ENCODE measurements at places on chromosomes 3 and 15.
A peak's percentile ranks its signal among the peaks of the same experiment; 100 is the strongest.

DNA sequence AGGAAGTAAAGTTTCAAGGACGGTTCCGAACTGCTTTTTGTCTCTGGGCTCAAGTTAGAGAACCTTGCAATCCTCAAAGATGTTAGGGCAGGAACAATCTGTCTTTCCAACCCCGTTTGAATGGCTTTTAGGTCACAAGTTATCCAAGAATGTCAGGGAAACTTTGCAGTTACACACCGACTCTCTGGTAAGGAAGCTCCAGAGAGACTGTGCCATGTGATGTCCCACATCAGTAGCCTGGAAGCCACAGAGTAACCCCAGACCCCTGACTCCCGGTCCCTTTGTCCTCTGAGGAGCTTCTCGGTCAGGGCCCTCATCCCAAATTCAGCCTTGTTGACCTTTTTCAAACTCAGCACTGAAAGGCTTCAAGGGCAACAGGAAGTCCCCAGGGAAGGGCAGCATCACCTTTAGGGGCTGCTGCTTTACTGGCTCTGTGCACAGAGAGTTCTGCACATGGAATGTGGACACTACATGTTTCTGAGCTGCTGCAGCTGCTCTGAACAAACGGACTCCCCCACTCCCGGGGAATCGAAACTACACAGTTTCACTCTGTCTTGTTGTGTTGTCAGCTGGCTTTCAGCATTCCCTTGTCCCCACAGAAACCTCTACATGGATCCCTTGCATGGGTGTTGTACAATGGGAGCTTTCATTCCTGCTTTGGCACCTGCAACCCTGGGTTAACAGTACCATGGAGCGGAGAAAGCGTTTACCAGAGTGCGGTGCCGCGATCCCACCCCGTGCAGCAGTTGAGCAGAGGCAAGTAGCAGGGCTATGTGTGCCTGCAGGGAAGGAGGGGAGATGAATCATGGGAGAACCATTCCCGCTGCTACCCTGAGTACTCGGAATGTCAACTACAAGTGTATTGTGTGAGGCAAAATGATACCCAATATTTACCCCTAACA, 408.2 kb upstream of the THBS1 start:
- no peaks in the 10 kb centered on the region for H3K36me3 ChIP-seq
- no peak overlapping the region for H3K4me3 ChIP-seq
- no peaks in the 10 kb centered on the region for H3K4me1 ChIP-seq
- DNase-seq: no peak

DNA sequence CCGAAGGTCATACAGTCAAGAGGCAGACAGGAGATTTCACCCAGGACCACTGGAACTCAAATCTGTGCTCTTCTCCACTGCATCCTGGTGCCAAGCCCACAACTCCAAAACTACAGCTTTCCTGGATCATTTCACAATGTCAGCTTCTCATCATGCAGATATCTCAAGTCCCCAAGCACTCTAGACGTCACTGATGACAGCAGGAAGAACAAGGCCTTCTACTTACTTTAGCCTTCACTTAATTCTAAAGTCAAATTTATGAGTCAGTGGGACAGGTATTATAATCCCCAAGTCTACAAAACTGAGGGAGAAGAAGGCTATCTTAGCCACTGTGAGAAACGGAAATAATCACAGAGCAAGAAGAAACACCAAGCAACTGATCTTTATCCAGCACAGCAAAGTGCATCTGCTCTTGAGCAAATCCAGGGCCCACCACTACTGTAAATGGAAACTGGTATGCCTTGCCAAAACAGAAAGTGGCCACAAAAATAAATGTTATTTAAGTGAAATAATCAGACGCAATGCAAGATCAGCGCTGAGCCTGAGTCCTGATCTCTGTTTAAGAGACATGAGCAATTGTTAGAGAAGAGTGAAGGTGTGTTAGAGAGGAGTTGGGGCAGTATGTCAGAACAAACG, 928 bp downstream of the RAD18 start:
- H3K4me1 ChIP-seq: peaks cover 36% of the 10 kb centered on the region
- H3K4me3 ChIP-seq: peak overlapping the region; percentile 88
- peaks cover 25% of the 10 kb centered on the region for H3K36me3 ChIP-seq
- DNase-seq: no peak
- H3K27me3 ChIP-seq: no peaks in the 10 kb centered on the region

- DNase-seq: no peak
- H3K27me3 ChIP-seq: no peaks in the 10 kb centered on the region
- no peak overlapping the region for H3K27ac ChIP-seq
- H3K4me1 ChIP-seq: no peaks in the 10 kb centered on the region
- no peaks in the 10 kb centered on the region for H3K36me3 ChIP-seq
Measured at GRCh38 chr3:146217324-146217723, 33.6 kb downstream of the PLSCR4 start.

GRCh38 chr3:65138556-65138955, 450.8 kb upstream of the ADAMTS9 start:
- H3K4me1 ChIP-seq: no peaks in the 10 kb centered on the region
- no peak overlapping the region for H3K4me3 ChIP-seq
- no peaks in the 10 kb centered on the region for H3K36me3 ChIP-seq
- no peak for DNase-seq
- H3K27ac ChIP-seq: no peak overlapping the region

- H3K36me3 ChIP-seq: no peaks in the 10 kb centered on the region
- no peak overlapping the region for H3K27ac ChIP-seq
- no peak overlapping the region for H3K4me3 ChIP-seq
Measured at GRCh38 chr3:125175295-125176078, 37.1 kb downstream of the SLC12A8 start.

DNA sequence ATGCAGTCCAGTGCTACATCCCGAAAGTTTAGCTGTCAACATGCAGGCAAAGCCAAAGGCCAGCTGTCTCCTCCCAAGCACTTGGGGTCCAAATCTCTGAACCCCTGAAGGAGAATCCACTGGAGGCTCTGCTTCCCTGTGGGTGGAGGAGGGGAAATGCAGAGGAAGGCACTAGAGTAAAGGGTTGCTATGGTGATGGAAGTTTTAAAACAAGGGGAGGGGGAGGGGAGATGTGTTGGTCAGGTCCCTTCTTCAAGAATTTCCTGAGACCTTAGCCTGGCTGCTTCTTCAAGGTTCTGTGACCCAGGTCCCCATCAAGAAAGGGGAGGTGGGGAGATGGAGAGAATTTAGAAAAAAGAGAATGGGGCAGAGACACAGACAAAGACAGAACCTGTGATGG, 2.3 kb downstream of the CAMKV start:
- no peaks in the 10 kb centered on the region for H3K36me3 ChIP-seq
- H3K4me1 ChIP-seq: peaks cover 7% of the 10 kb centered on the region
- no peak overlapping the region for H3K4me3 ChIP-seq
- no peak for DNase-seq

GRCh38 chr15:96948981-96949380, 618.5 kb downstream of the NR2F2 start:
- no peak overlapping the region for H3K27ac ChIP-seq
- H3K4me1 ChIP-seq: no peaks in the 10 kb centered on the region
- DNase-seq: no peak
- peaks cover 3% of the 10 kb centered on the region for H3K27me3 ChIP-seq
- no peak overlapping the region for H3K4me3 ChIP-seq

DNA sequence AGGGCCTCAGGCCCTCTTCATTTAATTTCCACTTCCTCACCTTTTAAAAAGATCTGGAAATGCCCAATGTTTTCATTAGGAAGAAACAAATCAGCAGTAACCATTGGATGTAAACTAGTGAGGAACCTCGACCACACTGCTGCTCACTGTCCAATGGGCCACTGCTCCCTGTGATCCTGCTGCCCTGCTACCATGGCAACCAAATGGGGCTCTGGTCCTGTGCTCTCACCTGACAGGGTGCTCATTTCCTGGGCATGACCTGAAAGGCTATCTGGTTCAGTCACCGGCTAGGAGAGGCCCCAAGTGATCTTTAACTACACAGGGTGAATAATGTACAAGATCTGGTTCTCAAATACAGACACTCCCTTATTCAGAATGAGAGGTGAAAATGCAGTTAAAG, 54.6 kb downstream of the ARHGEF3 start:
- no peak overlapping the region for H3K4me3 ChIP-seq
- DNase-seq: no peak
- peaks cover 89% of the 10 kb centered on the region for H3K36me3 ChIP-seq
- H3K4me1 ChIP-seq: no peaks in the 10 kb centered on the region

- H3K36me3 ChIP-seq: no peaks in the 10 kb centered on the region
- no peak for DNase-seq
- peaks cover 5% of the 10 kb centered on the region for H3K4me1 ChIP-seq
- no peak overlapping the region for H3K4me3 ChIP-seq
- no peak overlapping the region for H3K27ac ChIP-seq
Measured at GRCh38 chr15:35673093-35673684, 127.2 kb upstream of the DPH6 start.

DNA sequence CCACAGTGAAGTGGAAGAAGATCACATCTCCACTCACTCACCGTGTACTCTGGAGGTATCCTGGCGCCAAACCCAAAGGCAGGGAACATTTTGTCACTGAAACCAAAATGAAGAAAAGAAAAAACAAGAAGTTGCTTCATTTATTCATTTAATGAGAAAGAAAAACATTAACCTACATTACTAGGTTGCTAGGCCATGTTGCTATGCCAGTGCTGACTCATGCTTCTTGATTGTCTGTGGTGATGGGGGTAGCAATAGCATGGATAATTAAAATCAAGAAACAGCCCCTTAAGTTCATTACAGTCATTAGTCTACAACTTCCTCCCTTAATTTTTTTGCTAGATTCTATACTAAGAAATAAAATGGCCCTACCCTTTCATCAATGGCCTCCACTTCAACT, 52.7 kb upstream of the MRPL3 start:
- no peaks in the 10 kb centered on the region for H3K4me1 ChIP-seq
- no peak for DNase-seq
- no peak overlapping the region for H3K4me3 ChIP-seq
- H3K27ac ChIP-seq: no peak overlapping the region

DNA sequence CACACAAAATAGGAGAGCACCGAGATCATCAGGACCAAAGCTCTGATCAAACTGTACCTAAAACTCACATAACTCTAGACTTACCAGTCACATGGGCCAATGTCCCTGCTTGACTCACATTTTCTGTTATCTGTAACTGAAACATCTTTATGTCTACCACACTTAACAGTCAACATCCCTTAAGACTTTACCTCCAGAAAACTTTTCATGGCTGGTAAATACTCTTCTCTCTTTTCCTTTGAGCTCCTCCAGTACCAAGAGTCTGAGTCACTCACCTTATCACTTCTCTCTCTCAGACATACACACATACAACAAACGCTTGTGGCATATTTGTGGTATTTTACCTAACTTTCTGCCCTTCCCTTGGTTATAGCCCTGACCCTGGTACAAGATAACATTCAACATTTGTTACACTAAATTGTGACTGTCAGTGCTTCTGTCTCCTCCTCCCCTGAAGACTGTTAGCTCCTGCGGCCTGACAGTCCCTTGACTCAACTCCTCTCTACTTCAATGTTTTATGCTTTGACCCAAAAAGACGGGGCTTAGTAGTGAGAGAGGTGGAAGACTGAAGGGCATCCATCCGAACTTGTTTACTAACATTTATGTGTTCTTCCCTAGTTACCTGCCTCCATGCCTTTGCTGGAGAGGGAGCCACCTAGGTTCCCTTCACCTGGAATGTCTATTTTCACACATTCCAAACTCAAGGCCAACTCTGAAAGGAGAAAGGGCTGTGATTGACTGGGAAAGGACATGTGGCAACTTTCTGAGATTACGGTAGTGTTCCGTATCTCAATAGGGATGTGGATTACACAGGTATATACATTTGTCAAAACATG, 3.7 kb upstream of the EFHB start:
- no peak for DNase-seq
- H3K27me3 ChIP-seq: no peaks in the 10 kb centered on the region
- no peaks in the 10 kb centered on the region for H3K4me1 ChIP-seq
- H3K27ac ChIP-seq: no peak overlapping the region

- no peak overlapping the region for H3K4me3 ChIP-seq
- no peak overlapping the region for H3K27ac ChIP-seq
- H3K27me3 ChIP-seq: no peaks in the 10 kb centered on the region
- no peaks in the 10 kb centered on the region for H3K4me1 ChIP-seq
- no peak for DNase-seq
Measured at GRCh38 chr3:127723011-127723567, 50.3 kb downstream of the ABTB1 start.

- no peak overlapping the region for H3K27ac ChIP-seq
- DNase-seq: no peak
- no peak overlapping the region for H3K4me3 ChIP-seq
- H3K36me3 ChIP-seq: peaks cover 70% of the 10 kb centered on the region
Measured at GRCh38 chr3:69300296-69300695, 85.6 kb downstream of the FRMD4B start.

- no peaks in the 10 kb centered on the region for H3K36me3 ChIP-seq
- no peak overlapping the region for H3K27ac ChIP-seq
- DNase-seq: no peak
- no peaks in the 10 kb centered on the region for H3K27me3 ChIP-seq
- H3K4me1 ChIP-seq: no peaks in the 10 kb centered on the region
- H3K4me3 ChIP-seq: no peak overlapping the region
Measured at GRCh38 chr3:118785415-118785814, 249.2 kb downstream of the IGSF11 start.

GRCh38 chr3:167930453-167930852, 165.3 kb downstream of the GOLIM4 start:
- DNase-seq: no peak
- no peaks in the 10 kb centered on the region for H3K4me1 ChIP-seq
- H3K36me3 ChIP-seq: no peaks in the 10 kb centered on the region
- H3K27me3 ChIP-seq: no peaks in the 10 kb centered on the region
- H3K27ac ChIP-seq: no peak overlapping the region

GRCh38 chr3:125213364-125213755, 812 bp upstream of the SLC12A8 start:
- no peak for DNase-seq
- H3K27ac ChIP-seq: no peak overlapping the region
- no peaks in the 10 kb centered on the region for H3K36me3 ChIP-seq
- H3K4me3 ChIP-seq: no peak overlapping the region
- H3K27me3 ChIP-seq: no peaks in the 10 kb centered on the region

DNA sequence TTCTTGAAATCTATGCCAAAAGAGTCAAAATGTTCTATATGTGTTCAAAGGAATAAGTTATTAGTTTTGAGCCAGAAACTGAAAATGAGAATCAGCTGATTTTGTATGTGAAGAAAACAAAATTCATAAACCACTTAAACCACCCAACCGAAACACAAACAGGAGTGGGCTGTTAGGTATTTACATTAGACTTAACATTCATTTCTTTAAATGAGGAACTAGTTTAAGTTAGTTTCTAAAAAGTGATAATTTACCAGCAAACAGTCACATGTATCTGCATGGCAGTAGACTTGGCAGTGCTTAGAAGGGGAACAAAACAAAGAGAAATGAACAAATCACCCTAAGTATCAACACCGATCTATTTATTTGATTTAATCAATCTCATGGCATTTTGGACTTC, 128.0 kb downstream of the GMNC start:
- H3K36me3 ChIP-seq: no peaks in the 10 kb centered on the region
- no peaks in the 10 kb centered on the region for H3K27me3 ChIP-seq
- H3K4me1 ChIP-seq: no peaks in the 10 kb centered on the region
- DNase-seq: no peak
- no peak overlapping the region for H3K27ac ChIP-seq

- H3K27me3 ChIP-seq: no peaks in the 10 kb centered on the region
- H3K27ac ChIP-seq: no peak overlapping the region
- no peaks in the 10 kb centered on the region for H3K4me1 ChIP-seq
- DNase-seq: no peak
- H3K36me3 ChIP-seq: no peaks in the 10 kb centered on the region
- H3K4me3 ChIP-seq: no peak overlapping the region
Measured at GRCh38 chr15:63073497-63074172, 31.1 kb downstream of the TPM1 start.
